ENCODE measurements at places on chromosomes 3 and 15. TPM values are rescaled to one million over a fixed set of nuclear protein-coding genes. Genes with fewer than 3 reads are reported as not detected.
A peak's percentile ranks its signal among the peaks of the same experiment; 100 is the strongest.

The CTXND1 gene
- 0.11 TPM for total RNA-seq

GRCh38 chr15:82851981-82852511, 42.6 kb downstream of the WHAMM start:
- no peak for DNase-seq
- H3K4me1 ChIP-seq = no peaks in the 10 kb centered on the region
- no peak overlapping the region for H3K4me3 ChIP-seq

The SMCO1 gene
- not detected for total RNA-seq

GRCh38 chr3:156751461-156752025, 74.6 kb upstream of the LEKR1 start:
- no peaks in the 10 kb centered on the region for H3K27me3 ChIP-seq
- H3K4me3 ChIP-seq = peak overlapping the region; percentile 11
- no peak for DNase-seq
- no peaks in the 10 kb centered on the region for H3K36me3 ChIP-seq

GRCh38 chr3:64079369-64080150, 56.3 kb upstream of the PSMD6 start:
- H3K4me3 ChIP-seq = no peak overlapping the region
- no peak overlapping the region for H3K27ac ChIP-seq
- H3K4me1 ChIP-seq = no peaks in the 10 kb centered on the region
- H3K36me3 ChIP-seq = no peaks in the 10 kb centered on the region
- H3K27me3 ChIP-seq = no peaks in the 10 kb centered on the region

DNA sequence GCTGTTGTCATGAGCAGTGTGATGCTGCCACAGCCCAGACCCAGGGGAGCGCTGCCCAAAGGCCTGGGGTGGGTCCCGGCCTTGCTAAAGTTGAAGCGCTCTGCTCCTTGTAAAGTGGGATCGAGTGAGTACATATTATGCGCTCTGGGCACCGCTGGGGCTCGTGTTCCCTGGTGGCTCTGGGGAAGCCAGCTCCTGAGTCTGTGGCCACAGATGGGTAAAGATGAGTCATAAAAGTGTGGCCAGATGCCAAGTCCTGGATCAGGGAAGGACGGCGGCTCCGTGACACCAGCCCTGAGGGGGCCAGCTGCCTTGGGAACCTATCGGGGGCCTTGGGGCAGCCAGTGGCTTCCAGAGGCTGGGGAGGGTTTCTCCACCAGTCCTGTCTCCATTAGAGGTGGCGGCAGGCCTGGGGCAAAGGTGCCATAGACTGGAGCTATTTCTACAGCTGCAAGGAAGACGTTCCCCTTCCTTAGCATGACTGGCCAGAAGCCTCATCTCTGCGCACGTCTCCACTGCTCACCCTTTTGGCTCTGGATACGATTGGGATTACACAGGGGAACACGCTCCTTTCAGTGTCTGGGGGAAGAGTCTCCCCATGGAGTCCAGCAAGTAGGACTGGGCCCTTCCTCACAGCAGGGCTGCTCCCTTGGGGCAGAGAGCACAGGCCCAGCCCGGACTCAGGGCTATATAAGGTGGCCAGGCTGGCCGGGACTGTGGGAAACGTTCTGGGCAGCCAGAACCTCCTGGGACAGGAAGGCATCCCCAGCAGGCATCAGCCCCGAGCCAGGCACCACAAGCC, 1.2 kb upstream of the ITIH4 start:
- peaks cover 48% of the 10 kb centered on the region for H3K4me1 ChIP-seq
- peak overlapping the region; percentile 95 for H3K27ac ChIP-seq
- DNase-seq = peak; percentile 92

DNA sequence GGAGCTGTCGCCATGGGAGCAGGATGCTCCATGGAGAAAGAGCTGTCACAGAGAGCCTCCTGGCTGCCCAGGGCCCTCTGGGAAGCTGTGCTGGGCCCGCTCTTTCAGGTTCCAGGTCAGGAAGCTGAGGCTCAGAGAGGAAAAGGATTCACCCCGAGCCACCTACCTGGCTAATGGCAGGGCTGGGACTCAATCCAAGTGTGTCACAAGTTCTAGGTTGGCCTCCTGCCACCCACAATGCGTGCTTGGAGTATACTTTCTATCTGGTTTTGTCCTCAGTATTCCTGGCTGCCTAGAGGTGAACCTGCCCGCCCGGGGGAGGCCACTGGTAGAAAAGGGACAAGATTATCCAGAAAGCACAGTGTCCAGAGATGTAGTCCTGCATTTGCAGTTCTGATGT, 23.6 kb downstream of the FAH start:
- no peak overlapping the region for H3K27ac ChIP-seq
- no peaks in the 10 kb centered on the region for H3K27me3 ChIP-seq
- H3K4me3 ChIP-seq = no peak overlapping the region
- peaks cover 7% of the 10 kb centered on the region for H3K36me3 ChIP-seq

DNA sequence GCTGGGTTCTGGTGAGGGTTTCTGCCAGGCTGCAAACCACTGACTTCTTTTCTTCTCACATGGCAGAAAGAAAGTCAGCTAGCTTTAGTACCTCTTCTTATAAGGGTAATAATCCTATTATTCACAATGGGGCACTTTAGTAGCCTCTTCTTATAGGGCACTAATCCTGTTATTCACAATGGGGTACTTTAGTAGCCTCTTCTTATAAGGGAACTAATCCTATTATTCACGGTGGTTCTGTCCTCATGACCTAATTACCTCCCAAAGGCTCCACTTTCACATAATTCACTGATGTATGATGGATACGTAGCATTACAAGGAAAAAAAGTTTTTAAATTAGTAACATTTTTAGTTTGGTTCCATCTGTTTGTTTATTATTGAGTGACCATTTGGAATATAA, 671.3 kb downstream of the NSUN3 start:
- no peaks in the 10 kb centered on the region for H3K36me3 ChIP-seq
- no peaks in the 10 kb centered on the region for H3K27me3 ChIP-seq
- H3K4me1 ChIP-seq = no peaks in the 10 kb centered on the region
- H3K27ac ChIP-seq = no peak overlapping the region
- DNase-seq = no peak
- no peak overlapping the region for H3K4me3 ChIP-seq

GRCh38 chr3:134449277-134449676, 36.5 kb downstream of the ANAPC13 start:
- DNase-seq = no peak
- H3K36me3 ChIP-seq = no peaks in the 10 kb centered on the region
- H3K27me3 ChIP-seq = no peaks in the 10 kb centered on the region
- no peak overlapping the region for H3K27ac ChIP-seq
- H3K4me3 ChIP-seq = no peak overlapping the region
- no peaks in the 10 kb centered on the region for H3K4me1 ChIP-seq

DNA sequence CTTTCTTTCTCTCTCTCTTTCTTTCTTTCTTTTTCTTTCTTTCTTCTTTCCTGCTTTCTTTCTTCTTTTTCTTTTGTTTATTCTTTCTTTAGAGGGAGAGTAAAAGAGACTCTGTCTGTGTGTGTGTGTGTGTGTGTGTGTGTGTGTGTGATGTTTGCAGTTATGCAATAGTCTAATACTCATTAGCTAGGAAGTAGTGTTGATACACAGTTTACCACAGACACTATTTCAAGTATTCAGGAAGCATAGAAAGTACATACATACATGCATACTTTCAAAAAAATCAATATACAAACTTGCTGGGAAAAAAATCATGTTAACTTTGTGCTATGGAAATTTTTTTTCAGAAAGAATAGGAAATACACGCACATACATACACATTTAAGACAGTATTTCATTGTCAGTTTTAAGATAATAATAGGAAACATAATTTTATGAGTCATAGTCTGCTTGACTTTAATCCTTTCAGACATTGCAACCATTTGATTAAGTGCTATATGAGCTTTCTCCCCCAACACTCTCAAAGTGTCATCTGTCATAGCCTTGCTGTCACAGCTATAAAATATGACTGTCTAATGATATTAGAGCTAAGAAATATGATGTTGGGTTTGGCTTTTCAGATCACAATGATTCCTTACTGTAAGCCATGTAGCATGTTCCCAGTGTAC, 74.9 kb upstream of the EPHA3 start:
- no peaks in the 10 kb centered on the region for H3K36me3 ChIP-seq
- no peak for DNase-seq
- no peak overlapping the region for H3K27ac ChIP-seq
- H3K4me3 ChIP-seq = no peak overlapping the region

DNA sequence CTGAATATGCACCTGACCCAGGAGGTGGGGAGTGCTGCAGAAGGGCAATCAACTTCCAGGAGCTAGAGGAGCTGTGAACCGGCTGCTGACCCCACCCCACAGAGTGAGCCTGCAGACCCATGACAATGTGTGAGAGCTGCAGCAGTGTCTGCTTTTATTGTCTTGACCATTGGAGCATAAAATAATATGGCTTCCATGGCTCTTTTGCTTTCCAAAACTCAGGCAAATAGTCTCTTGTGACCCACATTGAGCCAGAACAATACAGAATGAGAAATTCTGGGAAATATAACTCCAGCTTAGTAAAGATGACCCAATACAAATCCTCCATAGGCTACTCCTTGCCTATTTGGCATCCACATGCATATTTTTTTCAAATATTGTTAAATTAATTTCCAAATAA, 309.6 kb downstream of the PYDC2 start:
- no peak overlapping the region for H3K27ac ChIP-seq
- no peak overlapping the region for H3K4me3 ChIP-seq
- H3K4me1 ChIP-seq = no peaks in the 10 kb centered on the region
- DNase-seq = no peak

GRCh38 chr3:46708401-46709156, 7.4 kb downstream of the TMIE start:
- H3K4me3 ChIP-seq = no peak overlapping the region
- no peaks in the 10 kb centered on the region for H3K27me3 ChIP-seq
- H3K36me3 ChIP-seq = no peaks in the 10 kb centered on the region
- no peak overlapping the region for H3K27ac ChIP-seq

- peaks cover 3% of the 10 kb centered on the region for H3K4me1 ChIP-seq
- peak overlapping the region; percentile 84 for H3K27ac ChIP-seq
- no peak for DNase-seq
- no peak overlapping the region for H3K4me3 ChIP-seq
- H3K27me3 ChIP-seq = no peaks in the 10 kb centered on the region
- peaks cover 61% of the 10 kb centered on the region for H3K36me3 ChIP-seq
These were observed 29.8 kb downstream of the FEM1B start for GRCh38 chr15:68307131-68307928.

The ATP13A5 gene
- total RNA-seq = not detected

The FAM174B gene
- total RNA-seq = 5.2 TPM

The ROPN1 gene
- total RNA-seq = not detected

GRCh38 chr15:75947092-75947491, 43.4 kb downstream of the FBXO22 start:
- H3K4me1 ChIP-seq = no peaks in the 10 kb centered on the region
- no peaks in the 10 kb centered on the region for H3K27me3 ChIP-seq

- DNase-seq = no peak
- no peaks in the 10 kb centered on the region for H3K36me3 ChIP-seq
- H3K4me1 ChIP-seq = no peaks in the 10 kb centered on the region
- H3K4me3 ChIP-seq = no peak overlapping the region
- no peaks in the 10 kb centered on the region for H3K27me3 ChIP-seq
These were observed 95.0 kb upstream of the FNDC3B start for GRCh38 chr3:171944118-171945016.

DNA sequence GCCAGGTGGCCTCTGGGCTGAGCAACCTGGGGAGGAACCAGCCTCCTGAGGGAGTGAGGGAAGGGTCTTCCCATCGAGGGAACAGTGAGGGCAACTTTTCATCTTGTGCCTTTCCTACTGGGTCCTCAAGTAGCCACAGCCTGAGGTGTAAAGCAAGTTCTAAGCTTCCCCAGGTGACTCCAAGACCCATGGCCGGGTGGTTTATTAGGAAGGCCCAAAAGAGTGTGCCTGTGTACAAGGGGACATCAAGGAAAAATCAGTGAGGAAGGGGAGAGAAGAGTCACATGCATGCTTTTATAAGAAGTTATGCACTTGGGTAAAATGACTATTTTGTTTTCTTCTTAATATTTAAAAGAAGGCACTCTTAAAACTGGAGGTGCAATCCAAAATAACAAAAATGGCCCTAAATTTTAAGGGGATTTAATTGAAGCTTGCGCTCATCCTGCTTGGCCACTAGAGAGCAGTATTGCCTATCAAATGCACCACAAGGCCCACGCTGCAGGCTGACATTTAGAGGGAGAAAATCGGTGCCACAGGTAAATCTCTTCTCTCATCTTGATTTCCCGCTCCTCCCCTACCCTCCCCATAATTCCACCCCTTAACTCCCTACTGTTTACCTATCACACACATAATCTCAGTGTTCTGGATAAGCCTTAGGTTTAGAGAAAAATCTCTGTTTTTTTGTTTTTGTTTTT, 6.7 kb downstream of the NANOGP8 start:
- no peaks in the 10 kb centered on the region for H3K36me3 ChIP-seq
- no peaks in the 10 kb centered on the region for H3K27me3 ChIP-seq
- H3K4me1 ChIP-seq = no peaks in the 10 kb centered on the region
- DNase-seq = no peak
- H3K27ac ChIP-seq = no peak overlapping the region

GRCh38 chr3:184050217-184050847, 2.5 kb upstream of the HTR3C start:
- no peaks in the 10 kb centered on the region for H3K4me1 ChIP-seq
- DNase-seq = no peak
- no peak overlapping the region for H3K27ac ChIP-seq
- no peaks in the 10 kb centered on the region for H3K27me3 ChIP-seq
- H3K4me3 ChIP-seq = no peak overlapping the region

DNA sequence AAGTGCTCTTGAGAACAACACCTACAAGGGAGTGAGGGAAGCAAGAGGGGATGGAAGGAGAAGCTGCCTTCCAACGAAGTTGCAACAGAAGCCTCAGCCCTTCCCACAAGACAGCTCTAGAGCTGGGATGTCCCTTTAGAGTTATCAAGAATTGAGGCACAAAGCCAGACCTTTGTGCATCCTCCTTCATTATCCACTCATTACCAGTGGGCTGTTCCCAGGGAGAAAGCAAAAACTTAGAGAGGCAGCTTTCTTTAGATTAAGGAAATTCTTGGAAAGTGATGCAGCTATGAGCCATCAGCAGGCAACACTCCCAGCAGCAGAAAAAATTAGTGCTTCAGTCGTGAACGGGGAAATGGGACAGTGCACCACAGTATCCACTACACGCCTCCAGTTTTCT, 10.6 kb upstream of the CD96 start:
- no peak for DNase-seq
- H3K4me3 ChIP-seq = no peak overlapping the region
- H3K4me1 ChIP-seq = no peaks in the 10 kb centered on the region

- no peak overlapping the region for H3K27ac ChIP-seq
- H3K4me3 ChIP-seq = no peak overlapping the region
- no peaks in the 10 kb centered on the region for H3K36me3 ChIP-seq
- H3K4me1 ChIP-seq = no peaks in the 10 kb centered on the region
These were observed 2.9 kb upstream of the USP50 start for GRCh38 chr15:50549326-50549725.

The MESP1 gene
- total RNA-seq = 0.85 TPM

- no peak for DNase-seq
- H3K4me1 ChIP-seq = peaks cover 5% of the 10 kb centered on the region
- peak overlapping the region; percentile 34 for H3K27ac ChIP-seq
- H3K27me3 ChIP-seq = no peaks in the 10 kb centered on the region
- H3K4me3 ChIP-seq = no peak overlapping the region
These were observed 318.5 kb upstream of the TBL1XR1 start for GRCh38 chr3:177515786-177516157.

- H3K36me3 ChIP-seq = no peaks in the 10 kb centered on the region
- peaks cover 57% of the 10 kb centered on the region for H3K4me1 ChIP-seq
- H3K27ac ChIP-seq = peak overlapping the region; percentile 14
- no peak overlapping the region for H3K4me3 ChIP-seq
These were observed 29.7 kb downstream of the CYFIP1 start for GRCh38 chr15:22950256-22950990.

Data from ascending aorta (tissue), 2 donors.